ENCODE measurements at places on chromosomes 7 and 10. TPM values are rescaled to one million over a fixed set of nuclear protein-coding genes. Genes with fewer than 3 reads are reported as not detected.

The TDRD1 gene
- polyA plus RNA-seq: 0.03 TPM

The MLXIPL gene
- polyA plus RNA-seq: 22.8 TPM

The SFTPD gene
- polyA plus RNA-seq: 0.22 TPM

The C10orf105 gene
- polyA plus RNA-seq: 0.15 TPM

The GDF2 gene
- polyA plus RNA-seq: not detected

The CHAT gene
- not detected for polyA plus RNA-seq

The PVRIG gene
- 0.59 TPM for polyA plus RNA-seq

The ANKRD7 gene
- polyA plus RNA-seq: 0.88 TPM

The BRAF gene
- polyA plus RNA-seq: 8.5 TPM

The SPAM1 gene
- not detected for polyA plus RNA-seq

The TMEM229A gene
- polyA plus RNA-seq: not detected

All from heart right ventricle (tissue), 16 donors.